AG08396 (cell line): ENCODE measurements at places on chromosomes 7 and 10.

- no peak for DNase-seq
Observed at GRCh38 chr10:97736403-97736901, 476 bp upstream of the ZFYVE27 start.

DNA sequence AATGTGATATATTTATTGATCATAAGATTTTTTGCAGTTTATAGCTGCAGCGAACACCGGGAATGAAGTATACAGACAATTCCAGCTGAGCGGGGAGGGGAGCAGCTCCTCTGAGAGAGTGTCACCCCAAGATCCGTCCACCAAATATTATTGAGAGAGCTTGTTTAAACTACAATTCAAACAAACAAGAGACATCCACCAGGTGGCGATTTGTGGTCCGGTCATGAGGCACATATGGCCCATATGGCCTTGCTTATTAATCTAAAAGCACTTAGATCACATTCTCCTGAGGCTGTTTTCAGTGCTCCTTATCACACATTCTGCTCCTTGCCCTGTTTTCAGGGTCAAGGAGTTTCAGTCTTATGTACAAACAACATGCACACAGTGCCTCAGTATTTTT, 83.1 kb downstream of the THSD7A start:
- DNase-seq, result no peak

DNA sequence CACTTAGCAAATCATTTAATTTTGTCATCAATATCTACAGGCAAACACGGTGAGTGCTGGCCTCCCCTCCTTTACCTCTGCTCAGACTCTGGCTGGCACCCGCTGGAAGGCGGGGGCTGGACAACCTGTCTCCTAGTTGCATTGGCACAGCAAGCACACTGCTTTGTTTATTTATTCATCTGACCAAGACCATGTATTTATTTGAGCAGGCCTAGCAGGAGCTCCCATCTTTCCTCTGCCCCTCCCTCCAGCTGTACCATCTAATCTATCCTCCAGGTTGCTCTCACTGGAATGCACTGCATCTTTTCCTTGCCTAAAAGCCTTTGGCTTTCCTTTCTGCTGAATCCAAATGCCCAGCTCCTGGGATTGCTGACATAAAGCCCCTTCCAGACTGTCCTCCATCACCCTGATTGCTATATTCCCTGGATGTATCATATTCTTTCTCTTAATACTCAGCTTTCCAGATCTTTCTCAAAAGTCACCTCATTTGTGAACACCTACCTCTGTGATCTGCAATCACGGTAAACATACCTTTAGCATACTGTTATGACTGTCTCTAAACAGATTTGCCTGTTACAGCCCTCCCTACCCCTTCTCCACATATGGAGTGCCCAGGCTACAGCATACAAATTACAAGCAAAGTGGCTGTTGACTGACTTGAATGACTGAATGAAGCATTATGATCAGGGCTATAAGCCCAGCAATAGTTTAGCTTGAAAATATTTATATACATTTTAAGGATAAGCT, 9.6 kb downstream of the ELMO1 start:
- no peak for DNase-seq

DNA sequence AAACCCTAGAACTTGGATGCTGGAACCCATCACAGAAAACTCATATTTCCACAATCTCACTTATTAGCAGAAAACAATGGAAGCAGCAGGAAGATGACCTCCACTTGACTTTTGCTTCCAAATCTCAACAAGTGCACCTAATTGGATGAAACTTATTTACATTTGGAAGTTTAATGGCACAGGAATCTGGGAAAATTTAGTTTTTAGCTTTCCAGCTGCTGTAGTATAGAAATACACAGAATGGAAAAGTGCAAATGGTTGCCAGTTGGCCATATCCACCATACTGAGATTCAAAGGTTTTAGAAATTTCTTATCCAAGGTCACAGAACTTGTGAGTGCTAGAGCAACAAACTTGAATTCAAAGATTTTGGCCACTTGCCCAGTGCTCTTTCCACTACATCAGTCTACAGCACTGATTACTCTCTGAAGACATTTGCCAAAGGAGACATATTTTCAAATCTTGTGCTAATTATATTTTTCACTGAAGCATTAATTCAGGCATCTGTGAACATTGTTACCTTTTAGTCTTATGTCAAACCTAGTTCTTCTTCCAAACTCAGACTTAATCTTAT, 9.3 kb upstream of the AHR start:
- DNase-seq, result no peak

DNA sequence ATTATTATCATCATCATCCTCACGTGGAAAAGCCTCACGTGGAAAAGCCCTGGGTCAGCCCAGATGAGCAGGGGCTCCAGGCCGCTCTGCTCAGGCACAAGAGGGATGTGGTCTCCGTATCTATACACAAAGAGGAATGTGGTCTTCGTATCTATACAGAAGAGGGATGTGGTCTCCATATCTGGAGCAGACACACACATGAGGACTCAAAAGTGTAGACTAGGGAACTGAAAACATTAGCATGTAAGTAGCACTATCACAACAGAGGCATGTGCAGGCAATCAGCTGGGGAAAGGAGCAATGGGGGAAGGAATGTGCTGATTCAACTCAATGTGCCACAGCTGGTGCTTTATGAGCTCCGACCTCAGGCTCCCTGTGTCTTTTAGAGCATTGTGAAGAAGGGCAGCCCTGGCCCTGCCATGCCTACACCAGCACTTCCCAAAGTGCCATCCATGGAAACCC, 86.5 kb downstream of the PLXNA4 start:
- no peak for DNase-seq

GRCh38 chr10:43793704-43794103, 145.0 kb upstream of the ZNF32 start:
- DNase-seq, result peak; percentile 46
